ENCODE measurements at places on chromosomes 13 and 19.

- no peak for DNase-seq
Measured at GRCh38 chr13:53466576-53466975, 438.0 kb downstream of the OLFM4 start.

GRCh38 chr19:18701250-18701608 is 17.7 kb downstream of the CRTC1 start:
- no peak for DNase-seq

DNA sequence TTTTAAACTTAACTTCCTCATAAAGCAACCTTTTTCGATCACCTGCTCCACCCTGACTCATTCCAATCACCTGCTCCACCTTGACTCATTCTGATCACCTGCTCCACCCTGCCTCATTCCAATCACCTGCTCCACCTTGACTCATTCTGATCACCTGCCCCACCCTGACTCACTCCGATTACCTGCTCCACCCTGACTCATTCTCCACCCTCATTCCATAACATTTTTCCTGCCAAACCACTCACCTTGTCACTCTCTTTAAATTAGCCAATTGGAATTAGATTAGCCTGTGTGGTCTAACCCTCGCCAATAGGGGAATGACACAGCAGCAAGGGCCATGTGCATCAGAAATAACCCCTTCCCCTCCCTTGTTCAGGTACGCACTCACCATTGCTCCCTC is 31.9 kb upstream of the ZNF83 start:
- DNase-seq: no peak

DNA sequence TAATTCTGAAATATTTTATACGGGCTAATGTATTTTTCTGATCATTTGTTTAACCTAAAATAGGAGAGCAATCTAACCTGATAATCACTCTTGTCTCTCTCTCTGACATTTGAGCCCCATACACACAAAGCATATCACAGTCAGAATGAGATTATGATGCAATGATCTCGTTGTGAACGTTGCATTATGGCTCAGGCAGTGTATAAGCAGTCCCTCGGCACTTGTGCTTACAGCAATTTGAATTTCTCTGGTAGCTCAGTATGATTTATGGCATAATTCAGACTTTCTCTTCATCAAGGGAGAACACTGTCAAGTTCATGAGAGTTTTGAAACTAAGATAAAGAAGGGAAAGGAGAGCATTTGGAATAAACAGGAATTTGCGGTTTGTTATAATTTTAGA is 256.1 kb downstream of the DACH1 start:
- no peak for DNase-seq

DNA sequence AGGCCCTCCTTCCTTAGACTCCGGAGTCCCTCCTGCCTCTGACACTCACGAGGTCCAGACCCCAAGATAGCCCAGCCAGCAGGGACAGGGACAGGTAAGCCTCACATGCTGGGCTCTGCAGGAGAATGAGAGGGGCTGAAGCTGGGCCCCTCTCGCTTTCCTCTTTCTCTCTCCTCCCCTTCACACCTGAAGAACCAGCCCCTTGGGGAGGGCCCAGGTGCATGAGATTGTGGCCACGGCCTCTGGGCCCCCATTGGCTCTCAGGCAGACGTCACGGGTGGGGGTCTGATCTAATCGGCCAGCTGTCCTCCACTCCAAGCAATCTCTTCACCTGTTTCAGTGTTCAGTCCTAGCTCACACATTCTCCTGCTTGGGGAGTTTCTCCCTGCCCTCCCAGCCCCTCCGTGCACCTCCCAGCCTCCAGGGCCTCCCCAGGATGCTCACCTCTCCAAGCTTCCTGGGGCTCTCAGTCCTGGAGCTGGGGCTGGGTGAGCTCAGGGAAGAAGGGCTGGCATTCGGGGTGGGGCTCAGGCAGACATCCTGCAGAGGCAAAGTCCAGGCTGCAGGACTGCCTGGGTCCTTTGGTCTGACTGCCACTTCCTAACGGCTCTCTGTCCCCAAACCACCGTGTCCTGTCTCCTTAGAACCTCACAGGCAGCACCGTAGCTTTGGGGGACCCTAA is 2.8 kb downstream of the TMEM150B start:
- DNase-seq: no peak

DNA sequence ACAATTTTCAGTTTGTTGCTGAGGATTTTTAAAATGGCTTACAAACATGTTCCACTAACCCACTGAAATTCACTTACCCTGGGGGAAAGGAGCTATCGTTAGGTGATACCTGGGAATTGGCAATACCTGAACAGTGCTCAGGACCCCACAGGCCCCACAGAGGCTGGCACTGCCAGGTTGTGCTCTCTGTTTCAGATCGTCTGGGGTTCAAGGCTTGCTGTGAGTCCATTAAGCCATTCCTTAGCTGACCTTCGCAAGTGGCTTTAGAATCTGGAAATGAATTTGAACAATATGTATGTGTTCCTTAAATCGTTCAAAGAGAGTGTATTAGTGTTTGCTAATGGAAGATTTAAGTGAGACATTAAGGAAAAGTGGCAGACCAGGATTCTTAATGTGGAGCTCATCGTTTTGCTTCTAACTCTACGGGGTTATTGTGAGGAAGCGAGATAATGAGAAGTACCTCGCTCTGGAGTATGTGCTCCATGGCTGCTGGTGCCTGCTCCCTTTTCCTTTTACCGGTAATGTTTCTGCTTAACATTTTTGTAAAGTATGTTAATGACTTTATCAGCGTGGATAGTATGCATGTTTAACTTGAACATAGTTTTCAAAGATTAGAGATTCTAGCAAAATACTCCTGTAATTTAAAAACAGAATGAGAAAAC is 13.6 kb downstream of the KLF5 start:
- DNase-seq: no peak

DNA sequence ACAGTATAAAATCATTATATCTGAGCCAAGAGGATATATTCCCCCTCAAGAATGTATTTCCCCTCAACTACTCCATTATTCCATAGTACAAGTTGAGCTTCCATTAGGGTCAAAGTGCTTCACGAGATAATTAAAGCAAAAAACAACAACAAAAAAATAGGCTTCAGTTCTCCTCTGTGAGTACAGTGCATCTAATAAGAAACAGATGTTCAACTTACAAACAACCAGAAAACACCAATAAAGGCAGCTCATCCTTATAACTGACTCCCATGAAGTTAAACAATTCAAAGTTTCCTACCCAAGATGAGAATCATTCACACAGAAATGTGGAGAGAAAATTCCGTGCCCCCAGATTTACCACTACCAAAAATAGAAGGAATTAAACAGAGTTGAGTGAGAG is 854.4 kb downstream of the PCDH9 start:
- no peak for DNase-seq

GRCh38 chr19:33273881-33274662 is 28.3 kb downstream of the CEBPA start:
- DNase-seq: peak; percentile 73

DNA sequence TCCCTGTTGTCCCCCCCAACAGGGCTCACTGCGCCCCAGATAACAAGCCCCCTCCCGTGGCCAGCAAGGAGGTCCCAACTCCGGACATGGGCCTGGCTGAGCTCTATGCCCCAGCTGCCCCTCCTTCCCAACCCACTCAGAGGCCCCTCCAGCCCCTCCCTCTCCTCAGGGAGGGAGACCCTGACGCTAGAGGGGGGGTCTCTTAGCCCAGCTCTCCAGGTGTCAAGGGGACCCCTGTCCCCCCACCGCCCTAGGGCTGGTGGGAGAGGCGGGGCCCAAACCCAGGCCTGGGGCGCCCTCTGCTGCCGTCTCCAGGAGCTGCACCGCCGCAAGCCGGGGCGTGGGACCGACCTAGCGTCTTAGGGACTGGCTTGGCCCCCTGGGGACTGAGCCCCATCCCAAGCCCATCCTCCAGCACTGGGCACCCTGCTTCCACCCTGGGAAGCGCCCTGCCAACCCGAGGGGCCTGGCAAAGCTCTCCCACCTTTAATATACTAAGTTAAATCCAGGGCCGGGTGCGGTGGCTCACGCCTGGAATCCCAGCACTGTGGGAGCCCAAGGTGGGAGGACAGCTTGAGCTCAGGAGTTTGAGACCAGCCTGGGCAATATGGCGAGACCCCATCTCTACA is 1.4 kb downstream of the GRIN3B start:
- no peak for DNase-seq

DNA sequence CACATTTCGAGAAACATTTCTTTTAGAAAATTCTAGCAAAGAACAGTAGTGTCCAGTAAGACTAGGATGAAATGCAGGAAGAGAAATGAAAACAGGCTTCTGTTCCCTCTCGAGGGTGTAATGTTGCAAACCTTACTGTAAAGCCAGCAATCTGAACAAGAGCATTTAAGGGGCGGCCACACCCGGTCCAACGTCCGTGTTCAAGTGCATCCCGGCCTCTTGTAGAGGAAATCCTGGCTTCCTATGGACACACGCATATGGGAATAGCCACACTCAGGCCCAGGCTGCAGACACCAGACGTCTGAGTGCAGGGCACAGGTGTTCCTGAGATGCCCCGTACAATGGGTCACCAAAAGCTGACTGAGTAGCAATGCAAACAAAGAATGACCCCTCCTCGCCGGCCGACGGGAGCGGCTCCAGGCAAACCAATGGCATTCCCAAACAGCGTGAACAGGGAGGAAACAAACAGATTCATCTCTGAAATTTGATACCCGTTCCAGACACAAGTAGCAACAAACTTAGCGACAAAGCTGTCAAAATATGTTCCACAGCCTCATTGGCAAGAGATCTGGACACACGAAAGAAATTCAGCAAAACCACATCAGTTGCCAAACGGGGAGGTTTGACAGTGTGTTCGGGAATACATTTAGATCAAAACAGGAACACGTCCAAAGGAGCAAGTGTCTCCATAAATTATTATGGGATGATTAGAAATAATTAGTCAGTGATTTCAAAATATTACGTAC is 278.6 kb upstream of the TSHZ3 start:
- DNase-seq: no peak

GRCh38 chr13:50306156-50306555 is 290.9 kb downstream of the KCNRG start:
- no peak for DNase-seq

GRCh38 chr13:101944521-101944920 is 457.3 kb downstream of the FGF14 start:
- no peak for DNase-seq

DNA sequence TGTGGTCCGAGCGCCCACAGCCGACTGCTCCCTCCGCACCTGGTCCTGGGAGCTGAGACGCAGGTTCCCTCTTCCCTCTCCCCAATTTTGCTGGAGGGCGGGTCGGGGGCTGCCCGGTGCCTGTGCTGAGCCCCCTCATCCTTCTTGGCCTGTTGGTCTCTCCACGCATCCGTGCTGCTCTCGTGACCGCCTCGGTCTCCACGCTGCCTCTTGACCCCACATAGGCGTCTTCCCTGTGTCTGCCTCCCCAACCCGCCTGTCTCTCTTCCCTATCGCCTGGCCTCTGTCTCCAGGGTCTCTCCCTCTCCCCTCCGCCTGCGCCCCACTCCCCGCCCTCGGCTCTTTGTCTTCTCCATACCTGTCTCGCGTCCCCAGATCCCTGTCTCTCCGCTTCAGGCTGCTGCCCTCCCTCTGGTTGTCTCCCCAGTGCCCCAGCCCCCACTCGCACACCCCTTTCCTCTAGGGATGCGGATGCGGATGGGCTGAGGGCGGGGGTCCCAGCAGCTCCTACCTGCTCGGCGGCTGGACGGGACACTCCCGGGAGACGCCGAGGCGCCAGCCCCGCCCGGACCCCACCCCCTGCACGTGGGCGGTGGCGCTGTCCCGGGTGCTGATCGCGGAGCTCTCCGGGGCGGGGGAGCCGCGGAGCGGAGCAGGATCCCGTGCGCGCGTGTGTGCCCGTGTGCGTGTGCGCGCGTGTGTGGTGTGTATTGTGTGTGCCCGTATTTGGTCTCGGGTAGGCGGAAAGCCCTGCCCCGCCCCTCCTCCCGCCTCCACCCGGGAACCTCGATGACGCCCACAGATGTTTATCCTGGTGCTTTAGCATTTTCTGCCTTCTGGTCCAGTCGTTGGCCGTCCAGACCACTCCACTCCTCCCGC is at the start of gene SYT5:
Gene SYT5, minus strand, starts transcription at position 684 of the 879 bp plus-strand sequence. CDS start 1,248 bp downstream, outside the sequence.
- no peak for DNase-seq

DNA sequence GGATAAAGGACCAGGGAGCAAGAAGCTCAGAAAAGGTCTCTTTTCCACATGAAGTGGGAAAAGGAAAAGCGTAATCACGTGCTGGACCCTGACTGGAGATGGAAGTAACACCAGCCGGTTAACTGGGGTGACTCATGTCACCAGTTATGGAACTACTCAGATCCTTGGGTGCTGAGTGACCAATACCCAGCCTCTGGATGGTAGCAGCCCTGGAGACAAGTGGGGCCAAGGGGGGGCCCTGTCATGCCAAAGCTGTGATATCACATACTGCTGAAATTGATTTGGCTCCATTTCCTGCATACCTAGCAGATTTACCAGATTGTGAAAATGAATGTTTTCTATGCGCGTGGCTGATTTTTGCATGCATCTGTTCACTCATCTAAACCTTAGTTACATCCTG is 158.9 kb downstream of the ZIC5 start:
- DNase-seq: peak; percentile 21

DNA sequence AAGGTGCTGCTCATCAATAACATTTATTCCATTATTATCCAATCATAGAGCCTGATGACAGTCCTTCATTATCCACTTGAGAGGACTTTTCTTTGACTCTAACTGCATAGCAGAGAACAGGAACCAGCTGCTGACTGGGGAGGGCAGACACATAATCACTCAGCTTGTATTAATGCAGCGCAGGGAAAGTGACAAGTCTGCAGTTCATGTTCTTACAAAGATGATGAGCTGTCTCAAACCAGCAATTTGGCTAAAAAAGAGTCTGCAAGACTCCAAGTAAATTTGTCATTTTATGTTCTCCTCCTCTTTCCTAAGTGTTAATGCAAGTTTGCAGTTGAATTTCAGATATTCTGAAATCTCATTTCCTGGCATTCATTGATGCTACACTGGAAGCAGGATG is 40.0 kb upstream of the CBY2 start:
- DNase-seq: no peak

GRCh38 chr13:107811233-107812013 is 403.9 kb downstream of the LIG4 start:
- DNase-seq: no peak

GRCh38 chr19:41376998-41377365 is 649 bp downstream of the TMEM91 start:
- no peak for DNase-seq

- DNase-seq: no peak
Measured at GRCh38 chr19:15476325-15476724, 3.0 kb downstream of the PGLYRP2 start.

DNA sequence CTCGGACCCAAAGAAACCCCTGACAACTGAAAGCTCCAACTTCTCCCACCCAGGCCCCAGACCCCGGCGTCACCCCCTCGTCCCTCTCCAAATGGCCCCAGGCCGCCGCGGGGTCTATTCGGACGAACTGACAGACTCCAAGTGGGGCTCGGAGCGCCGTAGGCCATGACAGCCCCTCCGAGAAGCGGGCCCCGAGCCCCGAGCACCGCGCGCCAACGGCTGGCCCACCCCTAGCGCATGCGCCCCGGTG is 360 bp downstream of the DDX39A start:
- DNase-seq: no peak

Measured in AG04449 (cell line).